NB4 (cell line): ENCODE measurements at places on chromosomes 12 and 14.

DNA sequence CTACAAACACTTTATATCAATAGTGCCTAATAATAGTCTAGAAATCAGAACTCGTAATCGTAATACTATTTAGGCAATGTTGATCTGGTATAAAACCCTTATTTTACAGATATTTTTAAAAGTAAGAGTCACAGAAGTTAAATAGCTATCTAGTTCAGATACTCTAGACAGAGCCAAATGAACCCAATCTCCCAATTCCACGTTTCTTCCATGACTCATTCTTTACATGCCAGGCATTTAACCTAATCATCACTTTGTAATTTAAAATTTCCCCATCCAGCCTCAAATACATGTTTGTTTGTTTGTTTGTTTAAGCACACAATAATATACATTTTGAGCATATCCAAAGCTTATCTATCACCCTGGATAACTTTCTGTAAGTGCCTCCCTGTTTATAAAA, 36.4 kb upstream of the GARIN6 start:
- no peak for DNase-seq

- no peak for DNase-seq
Measured at GRCh38 chr14:34749408-34749807, 35.0 kb upstream of the CFL2 start.

GRCh38 chr12:4855121-4855924, 54.4 kb upstream of the KCNA1 start:
- DNase-seq: peak; percentile 74

DNA sequence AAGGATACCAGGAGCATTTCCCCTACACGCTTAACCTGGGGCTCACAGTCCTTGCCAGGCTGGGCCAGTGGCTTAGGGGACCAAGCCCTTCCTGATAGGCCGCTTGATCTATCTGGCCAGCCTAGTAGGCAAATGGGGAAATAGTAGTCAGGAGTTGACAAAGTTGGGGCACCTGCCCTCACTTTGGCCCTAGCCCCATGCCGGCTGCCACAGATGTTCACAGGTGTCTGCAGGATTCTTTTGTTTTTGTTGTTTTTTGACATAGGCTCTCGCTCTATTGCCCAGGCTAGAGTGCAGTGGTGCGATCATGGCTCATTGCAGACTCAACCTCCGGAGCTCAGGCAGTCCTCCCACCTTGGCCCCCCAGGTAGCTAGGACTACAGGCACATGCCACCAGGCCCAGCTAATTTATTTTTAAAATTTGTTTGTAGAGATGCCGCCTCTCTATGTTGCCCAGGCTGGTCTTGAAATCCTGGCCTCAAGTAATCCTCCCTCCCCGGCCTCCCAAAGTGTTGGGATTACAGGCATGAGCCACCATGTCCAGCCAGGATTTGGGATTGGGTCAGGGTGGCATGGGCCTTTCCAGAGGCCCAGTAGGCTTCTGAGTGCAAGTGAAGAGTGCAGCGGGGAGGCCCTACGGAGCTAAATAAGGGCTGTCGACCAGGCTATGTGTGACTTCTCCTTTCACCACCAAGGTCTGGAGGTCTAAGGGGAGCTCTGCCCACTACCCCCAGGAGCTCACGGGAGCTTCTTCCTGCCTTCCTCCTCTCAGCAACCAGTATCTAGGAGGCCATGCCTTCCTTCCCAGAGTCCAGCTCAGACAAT, 15.5 kb upstream of the HDAC7 start:
- DNase-seq: peak; percentile 50

DNA sequence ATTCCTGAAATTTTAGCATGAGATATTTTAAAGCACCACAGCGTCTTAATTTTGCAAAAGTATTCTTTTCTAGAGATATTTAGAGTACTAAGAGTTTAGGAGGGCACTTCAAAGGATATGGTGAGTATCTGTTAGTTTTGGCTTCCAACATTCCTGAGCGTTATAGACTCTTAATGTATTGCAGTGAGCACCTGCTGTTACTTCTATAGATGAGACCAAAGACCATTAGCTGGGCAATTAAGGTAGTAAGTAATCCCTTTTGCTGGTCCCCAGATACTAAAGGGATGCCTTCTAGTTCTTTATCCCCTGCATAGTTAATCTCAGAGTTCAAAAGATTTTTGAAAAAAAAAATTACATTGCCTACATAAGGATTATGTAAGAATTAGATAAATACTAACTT, 975.6 kb downstream of the GALC start:
- DNase-seq: no peak

DNA sequence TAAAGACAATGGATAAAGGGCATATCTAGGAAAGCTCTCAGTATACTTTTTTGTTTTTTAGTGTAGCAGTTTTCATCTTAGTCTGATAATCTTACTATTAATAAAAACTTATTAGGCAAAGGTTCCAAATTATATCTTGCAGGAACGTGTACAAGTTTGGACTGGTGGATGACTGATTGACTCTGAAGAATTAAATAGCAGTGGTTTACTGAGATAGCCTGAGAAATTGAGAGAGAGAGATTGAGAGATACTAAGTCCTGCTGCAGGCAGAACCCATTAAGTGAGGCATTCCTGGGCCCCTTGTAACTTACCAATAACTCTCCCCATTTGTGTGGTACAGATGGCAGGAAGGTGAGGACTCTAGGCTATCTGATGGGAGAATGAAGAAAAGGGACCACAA, 80.2 kb upstream of the SLC38A2 start:
- no peak for DNase-seq

DNA sequence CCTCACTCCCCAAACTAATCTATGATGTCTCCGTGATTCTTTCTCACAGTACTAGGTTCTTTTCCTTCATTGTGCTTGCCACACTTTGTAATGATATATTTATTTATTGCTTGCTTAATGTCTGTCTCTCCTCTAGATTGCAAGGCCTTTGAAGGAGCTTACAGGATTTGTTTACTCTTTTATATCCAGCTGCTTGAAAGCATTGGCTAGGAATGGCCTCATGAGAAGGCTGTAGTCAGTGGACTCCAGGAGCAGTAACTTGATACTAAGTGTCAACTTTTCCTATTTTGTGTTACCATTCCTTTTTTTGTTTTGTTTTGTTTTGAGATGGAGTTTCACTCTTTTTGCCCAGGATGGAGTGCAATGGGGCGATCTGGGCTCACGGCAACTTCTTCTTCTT, 7.3 kb upstream of the FAM234B start:
- DNase-seq: no peak

GRCh38 chr14:102182190-102182589, 42.5 kb downstream of the WDR20 start:
- peak; percentile 31 for DNase-seq

DNA sequence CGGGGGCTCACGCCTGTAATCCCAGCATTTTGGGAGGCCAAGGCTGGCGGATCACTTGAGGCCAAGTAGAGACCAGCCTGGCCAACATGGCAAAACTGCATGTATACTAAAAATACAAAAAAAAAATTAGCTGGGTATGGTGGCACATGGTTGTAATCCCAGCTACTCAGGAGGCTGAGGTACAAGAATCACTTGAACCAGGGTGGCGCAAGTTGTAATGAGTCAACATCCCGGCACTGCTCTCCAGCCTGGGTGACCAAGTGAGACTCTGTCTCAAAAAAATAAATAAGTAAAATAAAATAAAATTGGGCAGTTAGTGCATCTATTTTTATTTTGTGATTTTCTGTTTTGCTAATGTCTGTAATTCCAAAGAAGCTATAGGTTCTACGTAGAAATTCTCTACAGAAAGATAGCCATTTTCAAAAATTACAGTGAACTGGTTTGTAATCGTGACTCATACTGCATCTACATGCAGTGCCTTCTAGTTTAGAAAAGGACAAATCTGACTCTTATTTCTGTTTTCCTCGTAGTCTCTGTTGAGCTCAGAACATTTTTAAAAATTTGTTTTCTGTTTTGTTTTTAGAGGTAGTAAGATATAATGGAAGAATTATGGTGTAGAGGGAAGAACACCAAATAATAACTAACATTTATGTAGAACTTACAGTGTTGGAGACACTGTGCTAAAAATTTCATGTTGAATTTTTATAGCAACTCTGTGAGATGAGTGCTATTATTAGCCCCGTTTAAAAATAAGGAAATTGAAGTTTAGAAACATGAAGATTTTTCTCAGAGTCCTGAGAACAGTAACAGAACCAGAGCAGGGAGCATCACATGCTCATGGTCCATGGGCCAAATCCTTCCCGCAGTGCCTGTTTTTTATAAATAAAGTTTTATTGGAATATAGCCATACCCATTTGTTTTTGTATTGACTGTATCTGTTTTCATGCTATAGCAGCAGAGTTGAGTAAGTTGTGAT, 201.2 kb downstream of the SYNE2 start:
- peak; percentile 14 for DNase-seq

GRCh38 chr12:100031836-100032235, 47.1 kb upstream of the ANKS1B start:
- no peak for DNase-seq

GRCh38 chr14:100771121-100771800, 44.6 kb downstream of the DLK1 start:
- DNase-seq: peak; percentile 16

DNA sequence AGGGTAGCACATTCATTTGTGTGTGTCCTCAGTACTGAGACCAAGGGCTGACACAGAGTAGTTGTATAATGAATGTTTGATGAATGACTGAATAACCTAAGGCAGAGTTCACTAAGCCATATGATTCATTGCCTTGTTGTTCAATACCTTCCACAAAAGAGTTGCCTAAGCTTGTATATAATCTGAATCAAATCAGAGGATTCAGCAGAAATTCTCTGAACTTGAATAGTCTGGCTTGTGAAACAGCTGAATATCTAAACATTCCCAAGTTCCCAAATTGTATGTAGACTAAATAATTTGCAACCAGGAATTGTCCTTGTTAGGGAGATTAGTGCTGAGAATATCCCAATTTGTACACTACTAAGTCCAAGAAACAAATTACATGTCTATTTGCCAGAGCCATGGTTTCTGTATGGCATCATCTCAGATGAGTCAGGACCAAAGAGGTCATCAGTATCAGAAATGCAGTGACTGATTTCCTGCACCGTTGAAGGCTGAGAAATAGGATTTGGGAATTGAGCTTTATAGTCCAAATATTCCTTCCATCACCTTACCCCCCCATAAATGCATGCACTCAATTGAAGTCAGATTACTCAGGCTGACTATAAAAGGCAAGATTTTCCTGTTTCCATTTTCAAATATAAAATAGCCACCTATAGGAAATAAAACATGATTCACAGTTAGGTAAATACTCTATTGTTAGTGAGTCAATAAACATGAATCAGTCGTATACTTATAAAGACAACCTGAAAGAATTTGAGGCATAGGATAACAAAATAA, 168.7 kb downstream of the PHLDA1 start:
- DNase-seq: no peak

GRCh38 chr12:26870491-26871419, 37.8 kb upstream of the ITPR2 start:
- peak; percentile 85 for DNase-seq

DNA sequence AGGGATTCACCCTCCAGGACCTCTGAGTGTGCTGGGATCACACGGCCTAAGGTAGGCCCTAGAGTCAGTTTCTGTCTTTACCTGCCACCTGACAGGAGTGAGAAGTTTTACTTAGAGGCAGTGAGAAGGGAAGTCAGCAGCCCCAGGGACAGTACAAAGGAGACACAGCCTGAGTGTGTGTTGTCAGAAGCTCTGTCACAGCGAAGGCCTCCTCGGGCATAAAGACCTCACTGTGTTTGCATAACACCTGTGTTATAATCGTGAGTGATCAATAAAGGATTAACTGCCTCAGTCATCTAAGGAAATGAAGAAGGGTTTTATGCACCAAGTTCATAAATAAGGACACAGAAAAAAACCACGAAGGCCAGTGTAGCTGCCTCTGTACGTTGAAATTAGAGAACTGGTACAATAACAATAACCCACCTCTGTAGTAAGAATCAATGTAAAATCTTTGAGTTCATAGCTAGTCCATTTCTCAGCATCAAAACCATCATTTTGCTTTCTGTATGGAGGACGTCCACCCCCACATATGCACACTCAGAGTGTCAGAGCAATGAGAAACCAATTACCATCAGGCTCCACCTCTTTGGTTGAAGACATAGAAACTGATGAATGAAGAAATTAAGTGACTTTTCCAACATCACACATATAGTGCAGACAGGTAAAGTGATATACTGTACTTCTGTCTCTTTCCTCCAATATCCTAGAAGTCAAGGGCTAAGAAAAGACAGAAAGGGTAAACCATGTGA, 159.3 kb downstream of the DAD1 start:
- DNase-seq: peak; percentile 33

DNA sequence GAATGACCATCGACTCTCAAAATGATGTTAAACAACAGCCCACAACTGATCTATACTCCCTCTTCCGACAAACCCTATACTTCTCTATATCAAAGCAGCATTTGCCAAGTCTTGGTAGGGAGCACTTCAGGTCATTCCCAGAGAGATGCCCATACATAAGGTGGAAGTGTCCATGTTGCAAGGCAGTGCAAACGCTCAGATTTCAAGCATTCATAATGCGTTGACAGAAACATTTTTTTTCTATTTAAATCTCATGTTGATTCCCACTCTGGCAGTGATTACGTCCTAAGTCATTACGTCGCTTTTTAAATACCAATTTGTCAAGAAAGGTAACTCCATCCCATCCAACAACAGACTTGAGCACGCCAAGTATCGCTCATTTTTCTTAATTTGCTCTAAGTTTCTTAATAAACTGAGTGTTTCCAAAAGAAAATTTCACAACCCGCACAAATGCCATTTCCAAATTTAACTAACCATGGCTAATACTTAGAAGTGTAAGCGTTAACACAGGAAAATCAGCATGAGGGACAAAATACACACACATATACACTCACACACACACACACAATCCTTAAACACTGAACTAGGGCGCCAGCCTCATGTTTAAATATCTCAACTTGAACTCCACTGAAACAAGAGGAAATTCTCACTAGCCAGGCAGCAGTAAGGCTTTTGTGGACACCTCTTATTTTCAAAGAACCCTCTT, 1.1 kb downstream of the GXYLT1 start:
- peak; percentile 29 for DNase-seq

DNA sequence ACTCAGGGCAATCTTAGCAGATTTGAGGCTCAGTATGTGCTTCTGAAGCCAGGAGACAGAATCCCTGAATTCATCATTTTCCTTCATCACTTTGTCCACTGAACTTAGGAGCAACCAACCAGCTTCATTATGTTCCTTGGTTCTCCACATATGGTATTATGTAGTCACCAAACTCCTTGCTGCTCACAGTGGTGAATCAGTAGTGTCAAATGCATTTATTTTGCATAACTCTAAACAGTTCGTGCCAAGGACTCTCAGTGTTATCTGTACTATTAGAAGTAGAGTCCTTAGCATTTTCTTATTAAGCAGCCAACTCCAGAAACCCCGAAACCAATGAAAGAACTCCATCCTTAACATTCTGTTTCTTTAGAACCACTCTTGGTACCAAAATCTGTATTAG, 466.9 kb upstream of the RGS6 start:
- no peak for DNase-seq

- no peak for DNase-seq
Measured at GRCh38 chr14:61102549-61103466, 121.8 kb downstream of the SLC38A6 start.

DNA sequence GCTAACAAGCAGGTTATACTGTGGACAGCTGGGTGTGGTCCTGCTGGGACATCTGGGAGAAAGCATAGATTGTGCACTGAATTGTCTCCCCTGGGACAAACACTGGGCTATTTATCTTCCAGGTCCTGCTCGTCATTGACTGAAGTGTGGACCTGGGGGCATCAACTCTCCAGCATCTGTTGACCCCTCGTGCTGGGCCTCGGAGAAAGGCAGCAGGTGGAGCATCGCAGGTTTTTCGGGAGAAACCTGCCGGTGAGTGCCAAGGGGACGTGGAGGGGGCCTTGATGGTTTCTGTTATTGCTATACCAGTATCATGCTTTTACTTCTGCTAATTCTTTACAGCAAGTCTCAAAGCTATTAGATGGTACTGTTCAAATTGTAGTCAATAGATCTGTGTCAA, 81.3 kb downstream of the CPSF2 start:
- DNase-seq: no peak

GRCh38 chr12:12819221-12819620, 6.1 kb downstream of the DDX47 start:
- no peak for DNase-seq
